Stimulated activated naive B cell treated with anti-CD40 and anti-IgM and Interleukin-4, amounts not matched to agents 10 μg/mL and 1 μg/mL and 100 μg/mL, for 72 hours (primary cell): ENCODE measurements at places on chromosomes 7 and 10.
A peak's percentile ranks its signal among the peaks of the same experiment; 100 is the strongest.

DNA sequence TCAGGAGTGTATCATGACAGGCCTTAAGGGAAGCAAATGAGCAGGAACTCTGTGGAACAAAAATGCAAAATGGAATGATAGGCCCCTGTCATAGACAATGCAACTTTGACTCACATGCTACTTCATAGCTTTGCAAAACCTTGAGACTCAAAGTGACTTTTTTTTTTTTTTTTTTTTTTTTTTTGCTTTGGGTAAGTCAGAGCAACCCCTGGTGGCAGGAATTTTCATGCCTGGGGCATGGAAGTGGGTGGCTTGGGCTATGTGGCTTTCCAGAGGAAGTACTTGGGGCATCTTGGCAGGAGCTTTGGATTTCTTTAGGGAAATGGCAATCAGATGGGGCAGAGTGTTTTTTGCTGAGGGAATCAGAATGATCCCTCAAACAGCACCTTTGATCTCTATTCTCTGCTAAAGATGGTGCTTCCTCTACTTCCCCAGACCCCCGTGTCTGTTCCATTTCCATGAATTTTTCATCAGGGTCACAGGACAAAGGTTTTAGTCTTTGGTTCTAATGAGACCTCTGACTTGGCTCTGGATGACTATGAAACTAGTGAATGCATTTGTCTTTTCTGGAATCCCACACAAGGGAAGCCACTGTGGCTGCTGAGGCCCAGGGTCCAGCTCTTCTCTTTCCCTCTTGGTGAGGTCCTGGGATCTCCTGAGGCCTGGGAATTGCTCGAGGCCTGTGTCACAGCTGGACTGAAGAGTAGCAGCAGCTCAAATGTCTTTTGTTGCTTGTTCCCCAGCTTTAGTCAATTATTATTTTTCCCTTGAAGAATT, 62.8 kb downstream of the TACC2 start:
- DNase-seq: no peak
- no peaks in the 10 kb centered on the region for H3K36me3 ChIP-seq
- H3K4me3 ChIP-seq: no peak overlapping the region
- no peak overlapping the region for H3K27ac ChIP-seq
- peaks cover 7% of the 10 kb centered on the region for H3K27me3 ChIP-seq

- H3K4me3 ChIP-seq: no peak overlapping the region
- no peaks in the 10 kb centered on the region for H3K36me3 ChIP-seq
- no peaks in the 10 kb centered on the region for H3K4me1 ChIP-seq
- no peaks in the 10 kb centered on the region for H3K27me3 ChIP-seq
Measured at GRCh38 chr10:121485436-121486139, 112.7 kb downstream of the FGFR2 start.

- H3K4me3 ChIP-seq: no peak overlapping the region
- DNase-seq: no peak
- no peak overlapping the region for H3K27ac ChIP-seq
- H3K27me3 ChIP-seq: no peaks in the 10 kb centered on the region
- peaks cover 2% of the 10 kb centered on the region for H3K4me1 ChIP-seq
Measured at GRCh38 chr7:131285556-131285955, 42.1 kb upstream of the MKLN1 start.

- no peak overlapping the region for H3K4me3 ChIP-seq
- no peaks in the 10 kb centered on the region for H3K4me1 ChIP-seq
- no peaks in the 10 kb centered on the region for H3K36me3 ChIP-seq
- DNase-seq: no peak
Measured at GRCh38 chr10:79434223-79434687, 11.2 kb downstream of the ZCCHC24 start.

- H3K27me3 ChIP-seq: no peaks in the 10 kb centered on the region
- no peak for DNase-seq
- H3K4me1 ChIP-seq: no peaks in the 10 kb centered on the region
- no peaks in the 10 kb centered on the region for H3K36me3 ChIP-seq
- no peak overlapping the region for H3K27ac ChIP-seq
- H3K4me3 ChIP-seq: no peak overlapping the region
Measured at GRCh38 chr7:10429511-10429910, 544.2 kb upstream of the PHF14 start.

DNA sequence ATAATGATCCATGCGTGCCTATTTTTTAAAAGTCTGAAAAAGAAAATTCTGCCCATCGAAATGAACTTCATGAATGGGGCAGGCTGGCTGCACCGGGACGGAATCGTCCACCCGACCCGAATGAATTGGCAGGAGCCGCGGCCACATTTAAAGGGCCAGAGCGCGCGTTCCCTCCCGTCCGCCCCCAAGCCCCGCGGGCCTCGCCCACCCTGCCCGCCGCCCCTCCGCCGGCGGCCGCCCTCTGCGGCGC, 319 bp upstream of the GATA3 start:
- peaks cover 3% of the 10 kb centered on the region for H3K36me3 ChIP-seq
- H3K27me3 ChIP-seq: peaks cover 94% of the 10 kb centered on the region
- H3K4me3 ChIP-seq: peak overlapping the region; percentile 82
- peaks cover 73% of the 10 kb centered on the region for H3K4me1 ChIP-seq

GRCh38 chr7:64881461-64882287, 21.4 kb upstream of the ZNF273 start:
- H3K27ac ChIP-seq: no peak overlapping the region
- H3K36me3 ChIP-seq: peaks cover 4% of the 10 kb centered on the region
- DNase-seq: no peak
- H3K4me1 ChIP-seq: peaks cover 31% of the 10 kb centered on the region

DNA sequence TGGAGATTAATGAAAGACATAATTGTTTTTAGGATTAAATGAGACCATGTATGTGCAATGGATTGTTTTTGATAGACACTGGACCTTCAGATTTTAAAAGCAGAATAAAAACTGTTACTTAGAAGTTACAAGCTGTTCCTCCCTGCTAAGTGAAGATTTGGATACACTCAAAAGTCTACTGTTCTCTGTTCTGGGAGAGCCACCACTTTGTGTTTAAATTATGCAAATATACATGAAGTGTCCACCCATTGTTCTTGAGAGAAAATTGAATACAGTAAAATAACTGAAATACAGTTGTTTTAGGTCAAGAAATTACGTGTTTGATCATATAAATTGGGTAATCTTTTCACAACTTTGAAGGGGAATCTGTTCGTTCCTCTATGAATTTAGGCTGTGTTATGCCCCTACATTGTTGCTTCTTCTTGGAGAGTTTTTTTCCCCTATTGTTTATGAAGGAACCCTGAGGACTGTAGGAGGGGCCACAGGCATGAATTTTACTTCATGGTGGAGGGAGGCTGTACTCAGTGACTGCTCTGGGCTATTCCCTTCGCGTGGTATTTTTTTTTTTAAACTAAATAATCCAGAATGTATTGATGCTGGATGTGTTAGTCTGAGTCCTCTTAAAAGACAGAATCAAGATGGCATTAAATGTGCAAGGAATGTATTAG, 18.6 kb upstream of the VCL start:
- DNase-seq: no peak
- H3K27ac ChIP-seq: no peak overlapping the region
- H3K4me1 ChIP-seq: peaks cover 25% of the 10 kb centered on the region
- no peaks in the 10 kb centered on the region for H3K36me3 ChIP-seq
- peak overlapping the region; percentile 22 for H3K4me3 ChIP-seq

GRCh38 chr10:71588685-71589084, 130.9 kb downstream of the C10orf105 start:
- H3K27ac ChIP-seq: no peak overlapping the region
- DNase-seq: no peak
- peaks cover 9% of the 10 kb centered on the region for H3K27me3 ChIP-seq
- H3K36me3 ChIP-seq: no peaks in the 10 kb centered on the region

DNA sequence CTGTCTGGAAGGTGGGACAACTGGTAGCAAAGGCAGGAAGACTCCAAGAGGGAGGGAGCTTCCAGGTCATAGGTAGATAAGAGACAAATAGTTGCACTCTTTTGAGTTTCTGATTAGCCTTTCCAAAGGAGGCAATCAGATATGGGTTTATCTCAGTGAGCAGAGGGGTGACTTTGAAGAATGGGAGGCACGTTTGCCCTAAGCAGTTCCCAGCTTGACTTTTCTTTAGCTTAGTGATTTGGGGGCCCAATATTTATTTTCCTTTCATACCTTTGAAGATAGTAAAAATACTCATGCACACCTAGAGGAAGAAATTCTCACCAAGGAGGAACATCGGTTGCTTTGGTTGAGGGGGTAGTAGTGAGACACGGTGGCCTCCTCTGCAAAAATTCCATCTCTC, 212.1 kb upstream of the SVIL start:
- H3K27me3 ChIP-seq: no peaks in the 10 kb centered on the region
- H3K36me3 ChIP-seq: no peaks in the 10 kb centered on the region
- H3K4me1 ChIP-seq: no peaks in the 10 kb centered on the region
- no peak overlapping the region for H3K27ac ChIP-seq
- no peak overlapping the region for H3K4me3 ChIP-seq
- no peak for DNase-seq
